ENCODE measurements at places on chromosomes 5 and 9. TPM values are rescaled to one million over a fixed set of nuclear protein-coding genes. Genes with fewer than 3 reads are reported as not detected.
A peak's percentile ranks its signal among the peaks of the same experiment; 100 is the strongest.

- DNase-seq: peak; percentile 78
These were observed 49.5 kb downstream of the TJP2 start for GRCh38 chr9:69223605-69224004.

DNA sequence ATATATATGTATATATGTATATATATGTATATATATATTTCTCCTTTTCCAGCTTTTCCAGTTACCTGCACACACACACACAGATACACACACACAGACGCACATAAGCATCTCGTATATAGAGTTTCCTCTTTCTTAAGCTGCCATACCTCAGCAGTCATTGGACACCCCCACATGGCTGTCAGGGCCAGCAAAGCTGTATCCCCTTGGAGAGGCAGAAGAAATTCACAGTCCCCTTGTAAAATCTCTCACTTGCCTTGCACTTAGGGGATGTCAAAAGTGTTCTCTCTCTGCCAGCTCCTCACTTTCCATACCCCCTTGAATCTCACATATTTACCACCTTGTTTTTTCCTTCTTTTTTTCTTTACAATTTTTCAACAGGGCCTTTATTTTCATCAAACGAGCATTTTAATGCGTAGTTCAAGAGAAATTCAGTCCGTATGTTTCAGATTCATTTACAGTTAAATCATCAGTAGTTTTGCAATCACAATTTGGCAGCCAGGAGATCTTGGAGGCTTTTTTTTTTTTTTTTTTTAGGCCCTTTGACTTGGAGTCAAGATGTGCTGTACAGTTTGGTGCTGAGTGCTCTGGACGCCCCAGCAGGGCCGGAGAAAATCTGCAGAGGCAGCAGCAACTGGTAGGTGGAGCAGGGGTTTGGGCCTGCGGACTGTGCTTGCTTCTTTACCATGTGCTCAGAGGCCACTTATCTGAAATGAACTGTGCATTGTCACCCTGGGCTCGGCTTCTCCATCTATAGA is 244.9 kb upstream of the KLF4 start:
- DNase-seq: peak; percentile 81

Gene NXNL2
- 8.8 TPM for total RNA-seq

- DNase-seq: peak; percentile 33
These were observed 65.6 kb downstream of the HOMER1 start for GRCh38 chr5:79448336-79448735.

Gene PCDHGA3
- 1.7 TPM for total RNA-seq

Gene TRPM6
- not detected for total RNA-seq

Gene SAXO1
- total RNA-seq: not detected

DNA sequence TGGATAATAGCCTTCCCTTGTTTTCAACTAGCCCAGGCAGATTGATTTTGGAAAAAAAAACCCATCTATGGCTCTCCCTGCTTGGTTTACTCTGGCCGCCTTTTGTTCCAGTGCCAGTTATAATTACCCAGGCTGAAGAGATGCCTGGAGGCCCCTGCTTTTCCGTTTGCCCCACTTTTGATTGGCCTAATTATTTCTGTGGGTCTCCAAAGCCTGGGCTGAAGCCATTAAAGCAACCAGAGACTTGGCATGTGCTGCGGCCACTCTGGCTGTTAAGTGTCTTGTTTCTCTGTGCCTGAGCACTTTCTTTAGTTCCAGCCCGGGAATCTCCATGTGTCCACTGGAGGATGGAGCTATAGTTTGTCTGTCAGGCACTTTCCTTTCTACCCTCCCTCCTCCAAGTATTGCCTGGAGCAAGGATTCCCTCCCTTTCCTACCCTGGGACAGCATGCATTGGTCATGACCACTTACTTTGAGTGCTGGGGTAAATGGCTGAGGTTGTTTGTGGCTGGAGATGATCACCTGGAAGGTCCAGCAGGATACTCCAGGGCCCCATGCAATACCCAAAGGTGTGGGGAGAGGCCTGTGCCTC is 105.1 kb upstream of the CTSL start:
- DNase-seq: no peak

DNA sequence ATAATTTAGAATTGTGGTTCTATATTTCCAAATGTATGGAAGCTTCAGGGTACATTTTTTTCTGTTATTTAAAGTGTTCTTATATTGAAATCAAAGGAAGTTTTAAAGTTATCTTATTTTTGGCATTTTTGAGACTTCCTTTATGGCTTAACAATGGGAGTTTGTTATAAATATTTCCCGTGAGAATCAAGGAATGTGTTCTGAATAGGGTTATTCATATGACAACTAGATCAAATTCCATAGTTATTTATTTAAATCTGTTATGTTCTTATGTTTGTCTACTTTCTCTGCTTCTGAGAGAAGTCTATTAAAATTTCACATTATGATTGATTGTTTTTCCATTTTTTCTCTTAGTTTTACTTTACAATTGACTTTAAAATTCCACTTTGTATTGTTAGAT is 135.1 kb downstream of the ADAMTS16 start:
- no peak for DNase-seq

Gene EQTN
- total RNA-seq: not detected

- no peak for DNase-seq
These were observed 166.8 kb downstream of the ATP10B start for GRCh38 chr5:160685219-160685618.

GRCh38 chr5:159096243-159096923 is 3.3 kb downstream of the EBF1 start:
- DNase-seq: no peak

Gene LRRC19
- not detected for total RNA-seq

All from HFFc6 (cell line).